ENCODE measurements at places on chromosomes 2 and 18.

GRCh38 chr2:118530976-118531375 lies 316.5 kb downstream of the EN1 start:
- no peak for DNase-seq

DNA sequence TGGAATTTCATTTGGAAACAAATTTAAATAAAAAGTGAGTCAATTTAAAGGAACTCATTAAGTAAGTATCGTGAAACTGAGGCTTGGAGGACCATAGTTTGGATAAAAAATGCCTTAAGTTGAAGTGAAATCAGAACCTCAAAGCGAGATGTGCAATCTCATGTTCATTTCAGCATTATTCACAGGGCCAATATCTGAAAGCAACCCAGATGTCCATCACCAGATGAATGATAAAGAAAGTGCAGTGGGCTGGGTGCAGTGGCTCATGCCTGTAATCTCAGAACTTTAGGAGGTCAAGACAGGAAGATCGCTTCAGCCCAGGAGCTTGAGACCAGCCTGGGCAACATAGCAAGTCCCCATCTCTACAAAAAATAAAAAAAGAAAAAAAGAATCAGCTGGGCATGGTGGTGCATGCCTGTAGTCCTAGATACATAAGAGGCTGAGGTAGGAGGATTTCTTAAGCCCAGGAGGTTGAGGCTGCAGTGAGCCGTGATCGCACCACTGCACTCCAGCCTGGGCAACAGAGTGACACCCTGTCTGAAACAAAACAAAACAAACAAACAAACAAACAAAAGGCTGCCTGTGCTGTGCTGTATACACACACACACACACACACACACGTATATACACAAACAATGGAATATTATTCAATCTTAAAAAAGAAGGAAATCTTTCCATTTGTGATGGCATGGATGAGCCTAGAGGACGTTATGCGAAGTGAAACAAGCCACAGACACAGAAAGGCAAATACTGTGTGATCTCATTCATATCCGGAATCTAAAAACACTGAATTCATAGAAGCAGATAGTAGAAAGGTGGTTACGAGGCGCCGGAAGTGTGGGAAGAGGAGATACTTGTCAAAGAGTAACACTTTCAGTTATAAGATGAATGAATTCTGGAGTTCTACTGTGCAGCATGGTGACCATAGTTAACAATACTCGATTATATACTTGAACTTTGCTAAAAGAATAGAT lies 14.5 kb downstream of the SH3RF3 start:
- no peak for DNase-seq

GRCh38 chr18:42072407-42072806 lies 117.4 kb downstream of the PIK3C3 start:
- no peak for DNase-seq

- DNase-seq: no peak
Observed at GRCh38 chr2:26840937-26841610, 6.9 kb upstream of the DPYSL5 start.

DNA sequence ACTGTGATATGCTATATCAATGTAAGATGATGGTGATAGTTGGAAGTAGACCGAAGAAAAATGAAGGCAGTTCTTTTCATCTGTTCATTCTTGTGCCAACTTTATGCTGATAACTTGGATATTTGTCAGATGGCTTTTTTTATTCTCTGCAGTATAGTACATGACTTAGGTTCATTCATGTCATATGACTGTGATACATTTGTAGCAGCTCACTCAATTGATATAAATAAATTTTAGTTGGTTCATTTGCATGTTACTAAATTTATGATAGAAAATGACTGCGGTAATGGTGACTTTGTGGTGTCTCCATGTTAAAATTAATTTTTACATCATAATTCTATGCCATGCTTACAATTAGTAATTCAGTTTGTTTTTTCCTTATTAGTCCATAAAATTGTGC lies 7.1 kb downstream of the UBXN2A start:
- DNase-seq: no peak

- no peak for DNase-seq
Observed at GRCh38 chr18:56402872-56403516, 235.4 kb downstream of the TXNL1 start.

DNA sequence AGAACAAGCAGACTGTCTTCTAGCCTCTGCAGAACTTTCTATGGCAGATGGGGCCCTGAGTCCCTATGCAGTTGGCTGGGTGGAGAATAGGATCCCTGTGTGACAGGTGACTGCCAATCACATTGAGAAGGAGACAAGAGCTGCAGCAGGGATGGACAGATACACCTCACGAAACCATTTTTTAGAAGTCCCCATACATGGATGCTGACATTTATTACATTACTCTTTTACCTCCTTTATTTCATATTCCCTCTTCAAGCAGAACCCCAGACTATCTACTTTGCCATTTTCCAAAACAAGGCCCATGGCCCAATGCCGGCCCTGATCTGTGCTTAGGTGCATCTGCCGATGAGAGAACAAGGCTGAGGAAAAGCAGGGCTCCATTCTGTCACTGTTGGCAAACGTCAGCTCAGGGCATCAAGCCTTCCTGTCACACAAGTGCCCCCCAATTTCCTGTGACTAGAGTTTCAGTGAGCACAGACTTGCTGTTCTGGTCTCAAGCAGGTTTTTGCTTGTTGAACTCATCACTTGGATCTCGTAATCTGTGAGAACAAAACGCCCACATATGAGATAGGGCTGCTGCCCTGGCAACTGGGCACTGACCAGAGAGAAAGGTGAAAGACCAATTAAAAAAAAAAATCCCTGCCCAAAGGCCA lies 35.8 kb downstream of the LOXHD1 start:
- DNase-seq: no peak

DNA sequence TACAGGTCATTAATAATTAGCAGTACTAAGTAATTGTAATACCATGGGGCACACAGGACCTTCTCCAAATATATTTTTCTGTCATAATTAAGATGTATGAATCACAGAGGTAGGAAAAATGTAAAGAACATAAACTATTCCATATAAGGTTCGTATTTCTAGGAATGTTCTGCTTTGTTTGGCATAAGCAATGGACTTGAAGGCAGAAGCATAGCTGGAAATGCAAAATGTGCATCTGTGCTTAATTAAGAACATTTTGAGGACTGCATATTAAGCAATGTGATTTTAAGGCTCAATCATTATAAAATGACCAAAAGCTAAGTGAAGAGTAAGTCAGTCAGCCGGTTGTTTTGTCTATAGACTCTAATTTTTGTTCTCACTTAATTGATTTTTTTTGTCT lies 123.2 kb downstream of the RBM43 start:
- no peak for DNase-seq

DNA sequence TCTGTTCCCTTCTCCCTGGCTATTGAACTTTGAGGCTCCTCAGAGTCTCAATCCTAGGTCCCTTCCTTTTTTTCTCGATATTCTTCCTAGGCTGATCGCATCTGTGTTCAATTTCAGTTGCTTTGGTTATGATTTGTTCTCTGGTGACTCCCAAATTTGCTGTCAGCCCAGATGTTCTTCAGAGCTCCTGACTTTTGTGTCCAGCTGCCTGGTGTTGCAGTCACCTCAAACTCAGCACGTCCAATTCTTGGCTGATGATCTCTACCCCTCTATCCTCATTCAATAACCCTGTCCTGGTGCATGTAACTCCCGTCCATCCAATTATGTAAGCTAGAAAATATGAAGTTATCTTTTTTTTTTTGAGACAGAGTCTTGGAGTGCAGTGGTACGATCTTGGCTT lies 31.4 kb downstream of the DIS3L2 start:
- DNase-seq: no peak

DNA sequence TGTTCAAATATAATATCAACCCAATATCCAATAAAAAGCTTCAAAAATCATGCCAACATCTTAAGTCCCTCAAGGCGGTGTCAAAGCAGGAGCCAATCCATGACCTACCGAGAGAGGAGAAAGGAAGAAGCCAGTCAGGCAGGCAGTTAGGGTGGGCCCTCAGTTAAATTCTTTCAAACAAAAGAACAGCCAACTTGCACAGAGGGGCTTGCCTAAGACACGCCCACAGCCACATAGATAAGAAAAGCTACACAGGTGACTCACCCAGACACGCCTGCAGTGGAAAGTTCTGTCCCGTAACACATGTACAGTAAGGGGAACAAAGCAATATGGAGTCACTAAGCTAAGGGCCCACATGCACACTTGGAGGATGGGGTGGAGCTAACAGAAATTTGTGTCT lies 61.3 kb downstream of the SP110 start:
- DNase-seq: no peak

DNA sequence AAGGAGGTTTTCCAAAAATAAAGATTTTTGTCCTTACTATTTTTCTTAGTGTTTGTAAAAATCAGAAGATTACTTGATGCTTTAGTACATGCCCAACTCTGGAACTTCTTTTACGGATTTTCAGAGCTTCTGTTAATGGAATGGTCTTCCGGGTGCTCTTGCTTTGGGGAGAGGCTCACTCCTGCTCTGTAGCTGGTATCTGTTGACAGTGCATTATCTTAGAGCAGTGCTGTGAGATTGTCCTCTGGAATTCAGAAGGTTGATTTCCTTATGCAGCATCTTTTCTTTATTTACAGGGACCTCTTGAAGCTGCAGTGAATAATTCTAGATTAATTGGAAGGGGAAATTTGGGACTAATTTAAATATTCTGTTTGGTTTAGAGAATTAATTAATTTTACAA lies 4.6 kb downstream of the MAPRE2 start:
- no peak for DNase-seq

DNA sequence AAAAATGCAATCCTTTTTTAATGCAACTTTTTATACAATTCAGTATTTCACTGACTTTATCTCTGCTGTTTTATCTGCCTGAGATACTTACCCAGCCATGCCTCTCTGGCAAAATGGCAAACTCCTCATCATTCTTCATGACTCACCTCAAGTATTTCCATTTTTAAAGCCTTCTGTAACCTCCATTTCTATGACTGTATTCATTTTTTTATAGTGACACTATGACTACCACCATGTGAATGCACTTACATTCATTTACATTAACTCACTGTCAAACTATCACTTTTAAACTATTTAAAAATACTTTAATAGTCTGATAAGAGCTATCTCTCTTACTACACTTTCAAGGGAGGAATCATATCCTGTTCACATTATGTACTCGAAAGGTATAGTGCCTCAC lies 99.4 kb upstream of the SCN7A start:
- no peak for DNase-seq

DNA sequence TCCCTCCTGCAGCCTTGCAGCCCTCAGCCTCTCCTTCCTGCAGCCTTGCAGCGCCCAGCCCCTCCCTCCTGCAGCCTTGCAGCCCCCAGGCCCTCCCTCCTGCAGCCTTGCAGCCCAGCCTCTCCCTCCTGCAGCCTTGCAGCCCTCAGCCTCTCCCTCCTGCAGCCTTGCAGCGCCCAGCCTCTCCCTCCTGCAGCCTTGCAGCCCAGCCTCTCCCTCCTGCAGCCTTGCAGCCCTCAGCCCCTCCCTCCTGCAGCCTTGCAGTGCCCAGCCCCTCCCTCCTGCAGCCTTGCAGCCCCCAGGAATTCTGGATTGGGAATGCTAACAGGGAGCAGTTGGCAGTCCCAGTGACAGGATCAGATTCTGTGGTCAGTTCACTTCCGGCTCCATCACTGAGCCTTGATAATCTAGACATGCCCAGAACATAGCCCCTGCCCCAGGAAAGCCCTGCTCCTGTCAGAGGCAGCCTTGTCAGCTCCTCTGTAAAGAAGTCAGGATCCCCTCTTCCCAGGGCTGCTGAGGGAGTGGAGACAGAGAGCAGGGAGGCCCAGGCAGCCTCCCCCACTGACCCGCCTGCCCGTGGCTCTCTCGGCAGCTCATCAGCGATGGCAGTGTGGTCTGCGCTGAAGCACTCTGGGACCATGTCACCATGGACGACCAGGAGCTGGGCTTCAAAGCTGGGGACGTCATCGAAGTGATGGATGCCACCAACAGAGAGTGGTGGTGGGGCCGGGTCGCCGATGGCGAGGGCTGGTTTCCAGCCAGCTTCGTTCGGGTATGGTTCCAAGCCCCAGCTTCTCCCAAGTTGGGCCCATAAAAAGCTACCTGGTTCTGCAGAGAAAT lies 54.8 kb downstream of the FAM168B start:
- DNase-seq: no peak

- DNase-seq: peak; percentile 97
Observed at GRCh38 chr2:217559084-217559483, 443.7 kb downstream of the TNS1 start.

- DNase-seq: no peak
Observed at GRCh38 chr2:163709270-163709669, 26.5 kb downstream of the FIGN start.
